Stimulated activated naive CD4-positive, alpha-beta T cell (primary cell): ENCODE measurements at places on chromosomes 2 and 18.

- DNase-seq: no peak
These were observed 9.7 kb downstream of the COBLL1 start for GRCh38 chr2:164831887-164832286.

- DNase-seq: no peak
These were observed 5.2 kb upstream of the CHCHD5 start for GRCh38 chr2:112579241-112579640.

DNA sequence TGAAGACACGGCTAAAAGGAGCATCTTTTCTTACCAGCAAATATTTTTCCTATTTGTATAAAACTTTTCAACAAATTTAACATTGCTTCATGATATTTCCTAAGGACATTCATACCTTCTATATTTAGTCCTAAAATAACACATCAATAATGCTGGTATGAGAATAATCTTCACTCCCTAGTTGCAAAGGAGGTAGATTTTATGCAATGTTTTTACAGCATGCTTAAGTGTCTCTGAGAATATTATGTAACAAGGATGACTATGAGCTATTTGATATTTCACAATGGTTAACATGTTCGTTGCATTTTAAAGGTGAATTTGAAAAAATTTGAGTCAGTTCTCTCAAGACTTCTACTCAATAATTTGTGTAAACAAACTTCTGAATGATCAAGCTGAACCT lies 506.7 kb downstream of the NUP35 start:
- no peak for DNase-seq

DNA sequence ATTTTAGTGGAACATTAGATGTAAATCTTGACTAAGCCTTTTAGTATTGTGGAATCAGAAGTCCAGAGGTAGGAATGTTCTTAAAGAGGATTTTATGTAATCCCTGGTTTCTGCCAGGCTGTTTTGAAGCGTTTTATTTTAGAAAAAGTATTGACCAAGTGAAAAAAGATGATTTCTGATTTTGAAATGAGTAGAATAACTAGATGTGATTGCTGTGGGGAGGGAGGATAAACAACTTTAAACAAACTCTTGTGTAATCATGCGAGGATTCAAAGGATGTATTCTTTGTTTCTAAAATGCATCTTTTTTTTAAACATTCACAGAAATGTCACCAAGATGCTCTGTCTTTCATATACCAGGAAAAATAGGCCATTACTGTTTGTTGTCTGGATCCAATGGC lies 53.9 kb downstream of the PHLPP1 start:
- no peak for DNase-seq

GRCh38 chr2:27916293-27916995 lies 25.9 kb downstream of the BABAM2 start:
- DNase-seq: no peak

GRCh38 chr2:37874470-37874869 lies 50.6 kb upstream of the RMDN2 start:
- DNase-seq: no peak

DNA sequence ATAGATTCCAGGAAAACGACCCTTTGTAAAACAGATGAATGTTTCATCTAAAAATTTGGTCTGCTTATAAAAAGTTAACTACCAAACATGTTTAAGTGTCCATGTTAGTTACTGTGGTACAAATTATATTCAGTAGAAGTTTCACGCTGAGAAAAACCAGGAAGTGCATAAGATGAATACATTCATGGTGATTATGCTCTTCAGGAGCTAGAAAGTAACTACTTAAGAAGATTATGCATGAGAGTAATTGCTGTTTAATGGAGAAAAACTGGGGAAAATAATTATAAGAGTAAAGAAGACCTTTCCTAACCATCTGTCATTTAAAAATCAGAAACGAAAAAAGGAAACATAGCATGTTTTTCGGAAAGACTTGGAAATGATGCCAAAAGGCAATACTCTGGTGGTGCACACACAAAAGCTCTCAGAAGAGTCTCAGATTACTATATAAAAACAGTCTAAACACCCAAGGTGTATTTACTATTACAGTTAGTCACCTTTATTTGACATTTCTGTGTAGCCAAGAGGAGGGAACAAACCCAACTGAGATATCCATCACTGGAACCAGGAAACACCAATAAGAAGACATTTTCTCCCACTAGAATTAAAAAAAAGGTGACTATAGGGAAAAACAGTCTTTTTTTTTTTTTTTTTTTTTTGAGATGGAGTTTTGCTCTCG lies 38.8 kb upstream of the METTL21A start:
- DNase-seq: no peak

- DNase-seq: no peak
These were observed 10.8 kb upstream of the BUB1 start for GRCh38 chr2:110688594-110689091.

DNA sequence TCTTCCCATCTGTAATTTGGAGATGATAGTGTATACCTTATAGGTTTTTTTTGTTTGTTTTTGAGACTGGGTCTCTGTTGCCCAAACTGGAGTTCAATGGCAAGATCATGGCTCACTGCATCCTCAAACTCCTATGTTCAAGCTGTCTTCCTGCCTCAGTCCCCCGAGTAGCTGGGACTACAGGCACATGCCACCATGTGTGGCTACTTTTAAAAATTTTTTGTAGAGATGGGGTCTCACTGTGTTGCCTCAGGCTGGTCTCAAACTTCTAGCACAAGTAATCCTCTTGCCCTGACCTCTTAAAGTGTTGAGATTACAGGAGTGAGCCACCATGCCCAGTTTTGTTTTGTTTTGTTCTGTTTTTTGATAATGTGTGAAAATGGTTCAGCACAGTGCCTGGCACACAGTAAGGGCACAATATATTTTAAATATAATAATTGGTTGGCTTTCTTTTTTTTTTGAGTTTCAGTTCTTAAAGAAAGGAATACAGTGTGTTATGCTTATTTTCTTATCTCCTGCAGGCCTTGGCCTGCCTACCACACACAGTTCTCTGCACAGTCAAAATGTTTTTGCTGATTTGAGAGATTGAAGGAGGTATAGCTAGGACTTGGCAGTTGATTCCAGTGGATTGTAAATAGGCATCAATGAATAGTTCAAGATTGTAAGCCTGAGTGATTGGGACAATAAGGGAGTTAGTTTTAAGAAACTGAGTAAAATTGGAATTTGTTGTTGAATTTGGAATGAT lies 6.1 kb downstream of the ACTR3 start:
- DNase-seq: no peak

DNA sequence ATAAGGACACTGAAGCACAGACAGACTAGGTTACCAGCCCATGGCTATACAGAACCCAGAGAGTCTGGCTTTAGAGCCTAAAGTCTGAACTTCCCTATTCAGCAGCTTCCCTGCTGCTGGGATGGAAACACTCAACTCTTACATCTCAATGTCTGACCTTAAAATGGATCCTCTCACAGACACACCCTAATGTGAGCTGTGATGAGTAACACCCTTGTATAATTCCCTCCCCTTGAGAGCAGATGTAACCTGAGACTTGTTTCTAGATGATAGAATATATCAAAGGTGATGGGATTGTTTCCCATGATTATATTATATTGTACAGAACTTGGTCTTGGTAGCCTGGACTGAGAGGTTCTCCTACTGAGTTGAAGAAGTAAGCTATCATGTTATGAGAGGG lies 577.1 kb upstream of the KLHL29 start:
- no peak for DNase-seq

DNA sequence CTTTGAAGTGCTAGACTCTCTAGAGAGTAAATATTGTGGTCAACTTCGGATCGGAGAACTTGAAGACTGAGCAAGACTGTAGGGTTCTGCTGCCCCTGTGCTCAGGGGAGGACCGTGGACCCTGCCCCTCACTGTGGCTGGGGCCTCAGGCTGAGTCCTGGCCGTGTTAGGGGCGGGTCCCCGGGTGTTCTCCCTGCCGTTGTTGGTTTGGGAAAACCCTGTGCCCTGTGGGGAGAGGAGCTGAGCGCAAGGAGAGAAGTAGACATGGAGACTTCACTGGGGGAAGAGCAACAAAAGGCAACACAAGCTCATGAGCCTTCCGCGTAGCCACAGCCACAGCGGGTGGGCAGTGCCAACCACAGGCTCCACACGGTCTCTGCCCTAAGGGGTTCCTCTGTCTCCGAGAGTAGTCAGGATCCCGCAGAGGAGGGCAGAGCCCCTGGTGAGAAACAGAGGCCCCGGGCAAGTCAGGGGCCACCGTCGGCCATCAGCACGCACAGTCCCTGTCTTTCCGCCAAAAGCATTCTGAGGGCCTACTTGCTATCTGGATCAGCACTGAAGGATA lies 53.1 kb downstream of the NTSR2 start:
- DNase-seq: no peak

GRCh38 chr2:11100130-11100529 lies 55.1 kb upstream of the SLC66A3 start:
- no peak for DNase-seq

GRCh38 chr18:9290156-9290555 lies 44.4 kb upstream of the TWSG1 start:
- DNase-seq: no peak

DNA sequence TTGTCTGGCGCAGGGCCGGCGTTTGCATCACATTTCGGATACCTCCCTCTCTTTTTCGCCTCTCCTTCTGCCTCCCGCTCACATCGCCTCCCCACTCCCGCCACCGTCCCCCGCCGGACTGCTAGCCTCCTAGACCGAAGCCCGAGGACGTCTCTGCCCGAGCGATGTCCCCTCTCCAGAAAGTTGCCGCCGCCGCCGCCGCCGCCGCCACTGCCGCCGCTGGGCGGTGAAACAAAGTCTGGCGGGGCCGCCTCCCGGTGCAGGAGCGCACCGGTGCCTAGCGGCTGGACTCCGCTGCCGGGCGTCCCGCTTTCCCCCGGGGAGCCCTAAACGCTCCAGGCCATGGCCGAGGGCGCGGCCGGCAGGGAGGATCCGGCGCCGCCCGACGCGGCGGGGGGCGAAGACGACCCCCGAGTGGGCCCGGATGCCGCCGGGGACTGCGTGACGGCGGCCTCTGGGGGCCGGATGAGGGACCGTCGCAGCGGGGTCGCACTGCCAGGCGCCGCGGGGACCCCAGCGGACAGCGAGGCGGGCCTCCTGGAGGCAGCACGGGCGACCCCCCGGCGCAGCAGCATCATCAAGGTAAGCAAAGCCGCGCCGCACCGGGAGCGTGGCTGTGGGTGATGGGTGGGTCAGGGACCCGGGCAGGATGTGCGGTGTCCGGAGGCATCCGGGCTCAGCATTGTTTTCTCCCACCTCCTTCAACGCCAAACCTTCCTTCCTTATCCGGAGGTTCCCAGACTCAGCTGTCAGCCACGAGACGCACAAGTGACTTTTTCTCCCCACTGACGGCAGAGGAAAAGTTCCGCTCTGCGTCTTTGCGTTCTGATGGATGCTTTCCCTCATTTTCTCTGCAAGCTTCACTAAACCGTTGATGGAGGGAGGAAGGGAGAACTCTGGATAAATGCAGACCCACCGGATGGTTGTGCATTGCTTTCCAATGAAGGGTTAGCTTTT lies 643 bp downstream of the PLCL1 start:
- peak; percentile 62 for DNase-seq

- no peak for DNase-seq
These were observed 73.0 kb upstream of the ITGA6 start for GRCh38 chr2:172354347-172354746.

DNA sequence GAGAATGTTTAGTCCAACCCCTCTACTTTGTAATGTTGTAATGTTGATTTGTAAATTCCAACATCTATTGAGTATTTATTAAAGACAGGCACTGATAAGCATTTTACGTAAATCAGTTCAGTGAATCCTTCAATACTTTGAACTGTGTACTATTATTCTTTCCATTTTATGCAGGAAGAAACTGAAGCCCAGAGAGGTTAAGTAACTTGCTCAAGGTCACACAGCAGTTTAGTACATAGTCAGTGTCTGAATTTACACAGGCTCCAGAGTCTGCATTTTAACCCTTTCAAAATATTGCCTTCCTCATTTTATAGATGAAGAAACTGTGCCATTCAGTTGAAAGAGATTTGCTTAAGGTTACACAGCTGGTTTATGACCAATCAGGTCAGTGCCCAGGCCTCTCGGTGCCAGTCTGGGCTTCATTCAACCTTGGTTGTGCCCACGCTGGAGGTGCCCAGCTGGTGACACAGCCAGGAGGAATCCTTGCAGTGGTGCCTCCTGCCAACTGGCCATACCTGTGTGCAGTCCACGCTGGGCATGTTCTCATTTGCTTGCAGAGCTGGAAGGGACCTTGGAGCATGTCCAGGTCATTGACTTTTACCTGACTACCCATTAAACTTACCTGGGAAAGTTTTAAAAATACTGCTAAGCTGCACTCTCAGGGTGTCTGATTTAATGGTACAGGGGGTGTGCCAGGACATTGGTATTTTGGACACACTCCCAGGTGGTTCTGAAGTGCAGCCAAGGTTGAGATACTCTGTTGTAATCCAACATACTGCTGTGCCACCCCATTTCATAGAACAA lies 74.3 kb upstream of the CYRIA start:
- no peak for DNase-seq

GRCh38 chr2:185144159-185144919 lies 546.0 kb downstream of the ZNF804A start:
- no peak for DNase-seq
